ENCODE measurements at places on chromosomes 5 and 9. TPM values are rescaled to one million over a fixed set of nuclear protein-coding genes. Genes with fewer than 3 reads are reported as not detected.

CACNA1B gene
- polyA plus RNA-seq = 0.72 TPM

MPDZ gene
- 42.9 TPM for polyA plus RNA-seq

AQP7 gene
- polyA plus RNA-seq = 1.9 TPM

SPAAR gene
- polyA plus RNA-seq = 2.2 TPM

FOXD4L5 gene
- polyA plus RNA-seq = 0.90 TPM

HAPLN1 gene
- polyA plus RNA-seq = 0.25 TPM

DNLZ gene
- 7.4 TPM for polyA plus RNA-seq

GRCh38 chr5:17964067-17964466 lies 329.8 kb downstream of the TAF11L14 start:
- no peak for DNase-seq

- no peak for DNase-seq
Observed at GRCh38 chr9:129884220-129885017, 49.2 kb downstream of the USP20 start.

- no peak for DNase-seq
Observed at GRCh38 chr5:43981556-43981955, 378.6 kb downstream of the NNT start.

DNA sequence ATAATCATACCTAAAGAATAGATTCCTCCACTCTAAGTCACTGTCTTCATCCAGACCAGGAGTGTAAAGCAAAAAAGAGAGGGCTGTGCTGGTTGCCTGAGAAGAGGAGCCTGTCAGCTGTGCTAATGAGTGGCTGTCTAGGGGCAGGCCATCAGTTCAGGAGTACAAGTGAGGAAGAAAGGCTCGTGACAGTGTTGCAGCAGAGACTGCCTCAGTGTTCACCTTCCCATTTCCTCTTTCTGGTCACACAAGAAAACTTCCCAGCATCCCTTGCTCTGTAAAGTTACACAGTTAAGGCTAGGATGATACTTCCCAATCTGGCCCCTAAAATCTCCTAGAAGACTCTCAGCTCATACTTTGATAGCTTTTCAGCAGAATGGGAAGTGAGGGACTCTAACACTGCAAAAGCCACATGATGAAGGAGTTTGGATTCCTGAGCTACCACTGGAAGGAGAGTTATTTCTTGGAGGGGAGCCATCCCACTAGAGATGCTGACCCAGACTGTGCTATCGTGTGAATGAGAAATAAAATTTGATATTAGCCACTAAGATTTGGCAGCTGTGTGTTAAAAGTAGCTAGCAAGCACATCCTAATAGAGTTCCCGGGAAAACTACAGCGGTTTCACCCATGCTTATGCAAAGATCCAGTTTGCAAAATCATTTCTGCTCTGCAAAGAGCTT lies 67.1 kb downstream of the ADAMTS12 start:
- no peak for DNase-seq

DNA sequence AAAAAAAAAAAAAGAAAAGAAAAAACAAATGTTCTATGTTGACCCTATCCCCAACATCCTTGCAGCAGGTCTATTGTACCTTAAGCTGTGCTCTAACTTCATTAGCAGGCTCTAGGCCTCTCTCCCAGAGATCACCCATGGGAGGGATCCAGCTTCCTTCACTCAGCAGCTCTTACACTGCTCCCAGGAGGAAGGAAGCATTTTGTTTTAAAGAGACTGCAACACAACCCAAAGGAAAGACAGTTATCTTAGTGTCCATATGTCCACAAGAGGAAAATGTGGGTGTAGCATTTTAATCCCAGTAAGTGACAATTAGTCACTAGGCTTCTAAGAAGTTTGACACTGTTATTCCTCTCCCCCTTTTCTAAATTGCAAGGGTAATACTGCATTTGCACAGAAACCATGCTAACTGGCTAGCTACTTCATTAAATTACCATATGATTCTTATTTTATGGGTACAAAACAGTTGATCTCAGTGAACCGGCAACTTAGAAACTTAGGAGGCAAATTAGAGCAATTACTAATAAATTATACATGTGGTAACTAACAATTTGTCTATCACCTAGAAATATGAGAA lies 58.8 kb downstream of the MARCHF3 start:
- DNase-seq = no peak

DNA sequence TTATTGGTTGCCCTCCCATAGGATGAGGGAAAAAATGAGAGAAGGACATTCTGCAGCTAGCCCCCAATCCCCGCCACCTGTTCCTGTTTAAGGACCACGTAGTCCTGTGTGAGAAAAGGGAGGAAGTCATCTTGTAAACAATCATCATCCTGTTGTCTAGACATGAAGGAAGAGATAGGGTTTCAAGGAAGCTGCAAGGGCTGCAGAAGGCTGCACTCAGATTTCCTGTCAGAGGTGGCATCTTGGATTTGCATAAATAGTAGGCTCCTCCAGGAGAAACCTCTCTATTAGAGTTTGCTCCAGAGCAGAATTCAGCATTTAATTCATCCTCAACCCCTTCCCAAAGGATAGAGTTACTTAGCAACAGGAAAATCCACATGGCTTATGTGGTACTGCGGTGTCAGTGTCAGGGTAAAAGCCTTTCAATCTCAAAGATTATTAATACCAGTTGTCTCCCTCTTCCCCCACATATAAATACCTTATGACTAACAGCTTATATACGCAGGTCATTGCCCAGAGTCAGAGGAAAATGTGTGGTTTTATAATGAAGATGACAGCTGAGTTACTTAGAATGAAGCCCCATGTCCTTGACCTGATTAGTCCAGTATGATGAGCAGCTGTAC lies 4.6 kb upstream of the DNAJC18 start:
- DNase-seq = no peak

GRCh38 chr5:86542532-86542931 lies 75.2 kb upstream of the COX7C start:
- DNase-seq = no peak

DNA sequence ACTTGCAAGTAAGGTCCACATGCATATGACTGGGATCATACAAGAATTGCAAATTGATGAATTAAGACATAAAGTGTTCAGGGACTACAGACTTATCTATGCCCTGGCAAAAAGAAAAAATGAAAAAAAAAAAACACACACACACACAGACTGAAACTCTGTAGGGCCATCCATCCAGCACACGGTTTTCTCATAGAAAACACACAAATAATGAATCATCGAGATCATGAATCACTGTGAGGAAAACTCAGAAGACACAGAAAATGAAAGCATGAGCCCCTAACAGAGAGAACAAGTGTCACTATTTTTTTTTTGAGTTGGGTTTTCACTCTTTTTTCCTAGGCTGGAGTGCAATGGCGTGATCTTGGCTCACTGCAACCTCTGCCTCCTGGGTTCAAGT lies 185.2 kb downstream of the IRX2 start:
- no peak for DNase-seq

- no peak for DNase-seq
Observed at GRCh38 chr5:29197631-29198454, 1995.6 kb upstream of the CDH6 start.

GRCh38 chr5:118044169-118044568 lies 944.2 kb downstream of the DTWD2 start:
- no peak for DNase-seq

- no peak for DNase-seq
Observed at GRCh38 chr5:176619569-176620332, 9.8 kb upstream of the GPRIN1 start.

DNA sequence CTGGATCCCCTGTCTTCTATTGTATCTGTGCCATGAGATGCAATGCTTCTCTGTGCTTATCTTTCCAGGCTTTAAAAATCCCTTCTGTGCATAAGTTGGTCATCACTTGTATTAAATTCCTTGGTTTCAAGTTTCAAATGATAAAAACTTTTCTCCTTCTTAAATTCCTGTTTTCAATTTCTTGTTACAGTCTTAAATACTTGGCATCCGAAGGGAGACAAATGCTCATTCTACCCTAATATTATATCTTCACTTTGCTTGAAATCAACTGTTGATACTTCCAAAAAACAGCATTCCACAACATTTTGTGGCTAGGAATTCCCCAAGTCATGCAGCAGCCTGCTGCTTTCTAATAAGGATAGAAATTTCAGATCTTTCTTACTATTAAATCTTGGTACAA lies 413.2 kb upstream of the ACTBL2 start:
- DNase-seq = no peak

DNA sequence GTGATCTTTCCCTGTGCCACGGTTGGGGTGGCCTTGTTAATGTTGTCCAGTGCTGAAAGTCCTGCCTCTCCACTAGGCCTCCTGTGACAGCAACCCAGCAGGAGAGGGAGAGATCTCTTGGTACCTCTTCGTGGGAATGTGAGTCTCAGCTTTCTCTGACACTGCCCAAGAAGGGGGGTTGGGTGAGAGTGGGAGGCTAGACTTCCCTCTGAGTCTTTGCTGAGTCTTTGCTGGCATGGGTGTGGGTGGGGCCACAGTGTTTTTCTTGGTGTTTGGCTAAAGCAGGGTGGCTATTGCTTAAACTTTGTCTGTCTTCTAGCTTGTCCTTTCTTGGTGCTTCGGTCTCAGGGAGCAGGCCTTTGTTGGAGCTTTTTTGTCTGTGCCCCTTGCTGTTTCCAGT lies 145.6 kb downstream of the GNA14 start:
- no peak for DNase-seq

DNA sequence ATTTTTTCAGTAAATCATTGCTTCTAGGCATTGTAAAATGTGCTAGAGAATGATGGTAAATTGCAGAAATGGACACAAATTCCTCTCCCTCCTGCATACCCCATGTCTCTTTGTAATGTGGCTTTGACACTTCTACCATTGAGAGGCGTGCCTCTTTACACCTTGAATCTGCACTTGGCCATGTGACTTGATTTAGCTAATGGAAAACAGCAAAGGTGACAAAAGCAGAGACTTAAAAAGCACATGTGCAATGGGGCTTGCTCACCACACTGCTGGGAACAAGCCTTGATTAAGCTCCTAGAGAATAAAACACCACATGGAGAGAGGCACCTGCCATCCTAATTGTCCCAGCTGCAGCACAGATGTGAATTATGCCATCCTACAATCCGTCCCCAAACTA lies 69.9 kb upstream of the NAA35 start:
- no peak for DNase-seq

- no peak for DNase-seq
Observed at GRCh38 chr9:94630833-94631232, 8.5 kb downstream of the FBP1 start.

DNA sequence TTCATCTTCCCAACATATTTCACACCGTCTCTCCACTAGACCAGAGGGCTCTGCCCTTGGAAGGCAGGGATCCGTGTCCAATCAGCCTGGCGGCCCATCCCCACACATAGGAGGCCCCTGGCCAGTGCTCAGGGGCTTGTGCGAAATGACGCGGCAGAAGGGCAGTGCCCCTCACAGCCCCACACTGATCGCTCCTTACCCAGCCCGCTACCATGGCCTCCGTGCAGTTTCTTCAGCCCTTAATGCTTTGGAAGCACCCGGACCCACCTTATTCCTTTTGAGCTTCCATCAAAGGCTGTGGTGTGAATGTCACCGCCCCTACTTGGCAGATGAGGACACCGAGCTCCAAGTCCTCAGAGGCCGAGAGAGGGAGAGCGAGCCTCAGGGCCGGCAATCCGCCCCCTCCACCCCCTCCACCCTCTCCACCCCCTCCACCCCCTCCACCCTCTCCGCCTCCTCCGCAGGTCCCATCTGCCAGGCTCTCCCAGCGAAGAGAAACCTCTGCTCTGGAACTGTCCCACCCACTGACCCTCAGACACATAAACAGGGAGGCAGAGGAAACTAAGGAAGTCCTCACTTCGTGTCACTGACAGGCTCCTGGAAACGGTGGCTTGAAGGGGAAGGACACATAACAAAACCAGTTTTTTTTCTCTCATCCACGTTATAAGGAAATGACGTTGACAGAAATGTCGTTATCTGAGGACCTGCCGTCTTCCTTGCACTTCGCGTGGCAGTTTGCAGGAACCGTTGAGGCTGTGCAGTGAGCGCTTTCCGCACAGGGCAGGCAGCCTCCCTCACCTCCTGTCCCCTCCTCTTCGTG lies 13.9 kb downstream of the QSOX2 start:
- DNase-seq = no peak

DNA sequence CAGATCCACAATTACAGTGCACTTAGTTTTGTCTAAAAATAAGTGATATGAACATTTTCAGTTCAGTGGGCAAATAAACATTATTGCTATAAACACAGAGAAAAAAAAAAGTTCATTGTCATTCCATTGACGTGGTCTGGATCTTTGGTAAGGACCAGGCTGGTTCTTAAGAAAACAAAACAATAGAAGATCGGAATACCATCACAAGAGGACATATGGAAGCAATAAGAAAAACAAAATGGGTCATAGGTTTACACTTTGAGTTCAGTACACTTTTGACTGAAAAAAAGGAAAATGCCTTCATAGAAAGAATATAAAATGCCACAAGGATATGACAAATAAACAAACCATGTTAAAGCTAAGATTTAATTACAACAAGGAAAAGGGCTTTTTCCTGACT lies 289.5 kb upstream of the TYRP1 start:
- no peak for DNase-seq

GRCh38 chr5:32201122-32201753 lies 27.1 kb upstream of the GOLPH3 start:
- no peak for DNase-seq

GRCh38 chr9:37025071-37025822 lies 8.8 kb downstream of the PAX5 start:
- no peak for DNase-seq

DNA sequence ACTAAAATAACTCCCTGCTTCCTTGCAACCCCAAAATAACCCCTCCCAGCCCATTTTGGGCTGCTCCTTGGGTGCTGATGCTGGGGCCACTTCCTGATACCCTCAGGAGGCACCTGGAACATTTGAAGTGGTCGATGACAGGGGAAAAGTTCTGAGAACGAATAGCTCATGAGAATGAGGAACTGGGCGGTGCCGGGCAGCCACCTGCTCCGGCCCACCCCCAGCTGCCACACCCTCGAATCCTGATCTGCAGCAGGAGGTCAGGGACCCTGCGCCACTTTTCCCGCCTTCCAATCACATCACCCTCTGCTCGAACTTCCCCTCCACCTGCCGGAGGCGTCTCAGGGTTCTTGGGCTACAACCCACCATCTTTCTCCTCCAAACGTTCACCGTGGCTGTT lies 19.7 kb downstream of the HRH2 start:
- DNase-seq = no peak

DNA sequence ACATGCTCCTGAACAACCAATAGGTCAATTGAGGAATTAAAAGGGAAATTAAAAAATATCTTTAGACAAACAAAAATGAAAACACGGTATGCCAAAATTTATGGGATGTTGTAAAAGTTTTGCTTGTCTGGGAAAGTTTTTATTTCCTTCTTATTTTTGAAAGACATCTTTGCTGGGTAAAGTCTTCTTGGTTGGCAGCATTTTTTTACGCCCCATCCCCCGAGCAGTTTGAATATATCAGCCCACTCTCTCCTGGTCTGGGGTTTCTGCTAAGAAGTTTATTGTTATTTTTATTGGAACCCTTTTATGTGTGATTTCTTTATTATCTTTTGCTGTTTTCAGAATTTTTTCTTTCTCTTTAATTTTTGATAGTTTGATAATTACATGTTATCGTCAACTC lies 16.3 kb downstream of the XRCC4 start:
- no peak for DNase-seq

Data from forelimb muscle (tissue), 1 donor.